ENCODE measurements at places on chromosomes 4 and X. TPM values are rescaled to one million over a fixed set of nuclear protein-coding genes. Genes with fewer than 3 reads are reported as not detected.
A peak's percentile ranks its signal among the peaks of the same experiment; 100 is the strongest.

IGFBP7 gene
- 951 TPM for total RNA-seq

DNA sequence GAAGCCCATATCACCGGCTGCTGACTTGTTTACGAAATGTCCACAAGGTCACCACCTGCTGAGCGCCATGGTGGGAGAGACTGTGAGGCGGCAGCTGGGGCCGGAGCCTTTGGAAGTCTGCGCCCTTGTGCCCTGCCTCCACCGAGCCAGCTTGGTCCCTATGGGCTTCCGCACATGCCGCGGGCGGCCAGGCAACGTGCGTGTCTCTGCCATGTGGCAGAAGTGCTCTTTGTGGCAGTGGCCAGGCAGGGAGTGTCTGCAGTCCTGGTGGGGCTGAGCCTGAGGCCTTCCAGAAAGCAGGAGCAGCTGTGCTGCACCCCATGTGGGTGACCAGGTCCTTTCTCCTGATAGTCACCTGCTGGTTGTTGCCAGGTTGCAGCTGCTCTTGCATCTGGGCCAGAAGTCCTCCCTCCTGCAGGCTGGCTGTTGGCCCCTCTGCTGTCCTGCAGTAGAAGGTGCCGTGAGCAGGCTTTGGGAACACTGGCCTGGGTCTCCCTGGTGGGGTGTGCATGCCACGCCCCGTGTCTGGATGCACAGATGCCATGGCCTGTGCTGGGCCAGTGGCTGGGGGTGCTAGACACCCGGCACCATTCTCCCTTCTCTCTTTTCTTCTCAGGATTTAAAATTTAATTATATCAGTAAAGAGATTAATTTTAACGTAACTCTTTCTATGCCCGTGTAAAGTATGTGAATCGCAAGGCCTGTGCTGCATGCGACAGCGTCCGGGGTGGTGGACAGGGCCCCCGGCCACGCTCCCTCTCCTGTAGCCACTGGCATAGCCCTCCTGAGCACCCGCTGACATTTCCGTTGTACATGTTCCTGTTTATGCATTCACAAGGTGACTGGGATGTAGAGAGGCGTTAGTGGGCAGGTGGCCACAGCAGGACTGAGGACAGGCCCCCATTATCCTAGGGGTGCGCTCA lies 8.7 kb upstream of the MSANTD1 start:
- no peak for DNase-seq

TBC1D8B gene
- total RNA-seq: 9.3 TPM

H2BW2 gene
- not detected for total RNA-seq

CCKAR gene
- not detected for total RNA-seq

DNA sequence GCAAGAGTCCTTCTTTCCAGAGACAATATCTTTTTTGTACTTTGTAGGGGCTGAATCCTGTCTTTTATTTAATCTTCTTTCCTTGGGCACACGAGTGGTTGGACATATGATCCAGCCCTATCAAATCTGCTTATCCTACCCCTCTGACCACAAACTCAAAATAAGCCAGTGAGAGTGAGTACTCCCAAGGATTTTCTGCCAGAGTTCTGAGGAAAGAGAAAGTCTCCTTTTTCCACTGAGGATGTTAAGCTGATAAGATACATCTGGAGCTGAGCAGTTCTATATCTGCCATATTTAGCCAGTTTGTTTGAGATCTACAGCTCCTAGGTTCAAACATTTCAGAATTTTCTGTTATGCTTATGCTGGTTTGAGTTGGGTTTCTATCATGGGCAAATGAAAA lies 134.8 kb upstream of the NWD2 start:
- DNase-seq: no peak

GRCh38 chrX:118631586-118631985 lies 95.8 kb upstream of the IL13RA1 start:
- no peak for DNase-seq

- DNase-seq: peak; percentile 61
Measured at GRCh38 chrX:71128166-71128833, 9.9 kb downstream of the MED12 start.

EFHC2 gene
- total RNA-seq: not detected

DCAF8L2 gene
- not detected for total RNA-seq

DNA sequence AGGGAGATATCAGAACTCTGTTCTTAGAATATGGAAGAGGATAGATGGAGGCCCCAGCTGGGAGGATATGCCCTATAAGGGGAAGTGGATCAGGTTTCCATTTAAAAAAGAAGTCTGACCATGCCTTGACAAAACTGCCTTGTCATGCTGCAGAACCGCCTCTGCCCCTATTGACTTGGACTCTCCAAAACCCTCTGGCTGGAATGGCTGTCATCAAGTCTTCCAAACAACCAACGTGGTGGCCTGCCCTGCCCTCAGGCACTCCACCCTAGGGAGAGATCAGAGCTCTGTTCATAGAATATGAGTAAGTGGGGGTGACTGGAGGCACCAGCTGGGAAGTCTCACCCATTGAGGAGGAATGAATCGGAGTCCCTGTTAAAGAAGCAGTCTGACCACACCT lies 114.9 kb downstream of the VSIG4 start:
- DNase-seq: no peak

- no peak for DNase-seq
Measured at GRCh38 chr4:185991770-185992169, 77.2 kb upstream of the TLR3 start.

OTUD4 gene
- total RNA-seq: 16.1 TPM

- DNase-seq: no peak
Measured at GRCh38 chrX:46260499-46260898, 284.7 kb downstream of the ZNF674 start.

- DNase-seq: no peak
Measured at GRCh38 chr4:43607400-43607799, 714.9 kb downstream of the GRXCR1 start.

TMPRSS11B gene
- not detected for total RNA-seq

NAA11 gene
- not detected for total RNA-seq

DNA sequence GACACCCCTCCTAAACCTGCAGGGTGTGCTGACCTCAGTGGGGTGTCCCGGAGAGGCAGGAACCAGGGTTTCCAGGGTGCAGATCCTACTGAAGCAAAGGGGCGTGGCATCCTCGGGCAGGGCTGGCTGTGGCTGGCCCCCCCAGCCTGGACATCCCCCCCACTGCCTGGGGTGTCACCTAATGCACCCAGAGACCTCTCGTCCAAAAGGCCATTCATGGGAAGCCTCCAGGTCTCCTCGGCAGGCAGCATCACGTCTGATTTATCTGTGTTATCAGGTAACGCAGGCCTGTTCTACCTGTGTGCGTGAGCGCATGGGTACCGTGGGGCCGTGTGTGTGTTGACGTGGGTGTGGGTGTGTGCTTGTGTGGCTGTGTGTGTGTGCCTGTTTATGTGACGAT lies 210.0 kb downstream of the SHOX start:
- no peak for DNase-seq

- DNase-seq: peak; percentile 41
Measured at GRCh38 chr4:108762559-108763225, at the start of gene ETNPPL. ETNPPL (minus strand) TSS chr4:108763053; CDS start chr4:108762898, 155 bp downstream.

- peak; percentile 89 for DNase-seq
Measured at GRCh38 chrX:47619486-47620302, at the start of gene SYN1. SYN1 (minus strand) TSS chrX:47619857; CDS start chrX:47619728, 129 bp downstream.

- peak; percentile 20 for DNase-seq
Measured at GRCh38 chrX:123271902-123272301, 87.8 kb downstream of the GRIA3 start.

DNA sequence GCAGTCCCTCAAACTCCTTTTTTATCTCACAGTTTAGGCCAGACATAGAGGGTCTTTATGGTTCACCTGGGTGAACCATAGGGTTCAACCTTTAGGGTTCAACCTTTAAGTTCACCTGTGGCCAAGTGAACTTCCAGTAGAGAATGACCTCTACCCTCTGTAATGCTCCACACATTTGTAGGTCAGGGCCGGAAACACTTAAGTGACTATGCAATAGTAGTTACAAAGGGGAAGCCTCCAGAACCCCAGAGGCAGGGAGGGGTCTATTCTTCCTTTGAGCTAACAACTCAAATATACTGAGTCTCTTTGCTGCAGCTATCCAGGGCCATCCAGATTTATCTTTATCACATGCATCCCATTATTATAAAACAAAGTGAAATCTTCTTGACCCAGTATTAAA lies 100.0 kb downstream of the LARP1B start:
- DNase-seq: no peak

GRCh38 chrX:64151911-64152310 lies 53.6 kb downstream of the AMER1 start:
- DNase-seq: no peak

- DNase-seq: peak; percentile 45
Measured at GRCh38 chr4:15398001-15398400, 29.8 kb upstream of the C1QTNF7 start.

GRCh38 chr4:21765810-21766407 lies 182.7 kb downstream of the KCNIP4 start:
- peak; percentile 61 for DNase-seq

AVPR2 gene
- total RNA-seq: not detected

STPG2 gene
- not detected for total RNA-seq

GRCh38 chrX:131779306-131779705 lies 235.4 kb downstream of the OR13H1 start:
- DNase-seq: no peak

DNA sequence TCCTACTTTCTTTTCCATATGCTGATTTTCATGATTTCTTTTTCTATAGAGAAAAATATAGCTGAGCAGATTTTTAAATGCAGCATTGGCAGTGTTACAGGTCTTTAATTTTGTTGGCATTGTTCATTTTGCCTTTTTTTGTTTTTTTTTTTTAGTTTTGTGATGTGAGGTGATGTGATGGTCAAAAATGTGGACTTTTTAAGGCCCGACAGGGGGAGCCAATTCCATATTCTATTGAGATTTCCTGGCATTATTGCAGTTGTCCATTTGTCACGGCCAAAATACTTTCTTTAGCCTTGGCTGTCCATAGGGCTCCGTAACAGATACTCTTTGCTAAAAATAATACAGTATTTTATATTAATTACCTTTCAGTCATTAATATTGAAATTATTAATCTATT lies 47.8 kb downstream of the SLIT2 start:
- peak; percentile 62 for DNase-seq

GRCh38 chrX:97322401-97322800 lies 438.7 kb downstream of the RPA4 start:
- DNase-seq: peak; percentile 11

DNA sequence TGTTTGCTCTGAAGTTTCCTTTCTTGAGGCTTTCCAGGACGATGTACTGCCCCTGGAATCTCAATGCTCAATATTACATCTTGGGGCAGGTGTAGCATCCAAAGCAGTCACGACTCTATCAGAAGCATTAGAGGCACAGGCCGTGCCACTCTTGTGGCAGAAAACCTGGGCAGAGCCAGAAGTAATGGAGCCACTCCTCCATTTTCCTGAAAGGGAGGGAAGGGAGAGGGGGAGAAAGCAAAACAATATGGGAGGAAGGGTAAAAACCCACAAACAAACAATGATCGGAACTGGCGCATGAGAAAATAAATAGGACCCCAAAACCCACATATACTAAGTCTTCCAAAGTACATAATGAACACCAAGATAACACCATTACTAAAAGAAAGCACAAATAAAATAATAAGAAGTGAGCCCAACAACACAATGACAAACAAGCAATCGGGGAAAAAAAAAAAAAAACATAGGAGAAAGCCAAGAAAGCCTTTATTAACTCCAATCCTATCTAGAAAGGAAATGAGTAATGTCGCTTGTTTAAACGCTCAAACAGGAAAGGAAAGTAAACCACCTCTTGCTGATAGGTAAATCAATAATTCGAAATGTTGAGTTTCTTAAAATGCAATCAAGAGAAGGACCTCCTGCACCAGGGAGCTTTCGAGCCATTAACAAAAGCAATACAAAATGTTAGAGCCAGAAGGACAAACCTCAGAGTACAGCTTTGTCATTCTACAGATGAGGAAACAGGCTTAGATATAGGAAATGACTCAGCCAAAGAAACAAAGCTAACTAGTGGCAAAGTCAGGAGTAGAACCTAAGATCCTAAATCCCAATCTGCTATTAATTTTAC lies 117.4 kb downstream of the ATRX start:
- DNase-seq: peak; percentile 64

GRCh38 chr4:107993969-107994368 lies 4.3 kb downstream of the HADH start:
- DNase-seq: no peak

PRR32 gene
- total RNA-seq: not detected

DNA sequence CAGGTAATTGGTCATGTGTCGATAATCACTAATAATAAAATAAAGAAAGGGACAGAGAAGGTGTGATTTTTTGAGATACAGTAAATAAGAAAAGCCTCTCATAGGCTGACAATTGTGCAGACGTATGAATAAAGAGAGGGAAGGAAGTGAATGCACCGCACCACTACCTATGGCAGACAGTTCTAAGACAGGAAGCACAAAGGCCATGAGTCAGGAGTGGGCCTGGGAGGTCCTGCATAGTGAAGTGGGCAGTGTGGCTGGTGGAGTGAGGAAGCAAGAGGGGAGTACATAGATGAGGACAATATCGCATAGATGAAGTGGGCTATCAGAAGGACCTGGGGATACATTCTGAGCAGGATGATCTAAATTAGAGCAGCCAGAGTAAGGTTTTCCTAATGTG lies 75.6 kb downstream of the BMP3 start:
- no peak for DNase-seq

DNA sequence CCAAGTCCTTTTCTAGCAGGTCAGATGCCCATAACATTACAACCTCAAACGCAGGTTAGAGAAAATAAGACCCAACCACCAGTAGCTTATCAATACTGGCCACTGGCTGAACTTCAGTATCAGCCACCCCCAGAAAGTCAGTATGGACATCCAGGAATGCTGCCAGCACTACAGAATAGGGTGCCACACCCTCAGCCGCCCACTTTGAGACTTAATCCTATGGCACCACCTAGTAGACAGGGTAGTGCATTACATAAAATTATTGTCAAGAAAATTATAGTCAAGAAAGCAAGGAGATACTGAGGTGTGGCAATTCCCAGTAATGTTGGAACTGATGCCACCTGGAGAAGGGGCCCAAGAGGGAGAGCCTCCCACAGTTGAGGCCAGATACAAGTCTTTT lies 19.9 kb upstream of the TRIM61 start:
- peak; percentile 66 for DNase-seq

FOXR2 gene
- not detected for total RNA-seq

MEPE gene
- not detected for total RNA-seq

DNA sequence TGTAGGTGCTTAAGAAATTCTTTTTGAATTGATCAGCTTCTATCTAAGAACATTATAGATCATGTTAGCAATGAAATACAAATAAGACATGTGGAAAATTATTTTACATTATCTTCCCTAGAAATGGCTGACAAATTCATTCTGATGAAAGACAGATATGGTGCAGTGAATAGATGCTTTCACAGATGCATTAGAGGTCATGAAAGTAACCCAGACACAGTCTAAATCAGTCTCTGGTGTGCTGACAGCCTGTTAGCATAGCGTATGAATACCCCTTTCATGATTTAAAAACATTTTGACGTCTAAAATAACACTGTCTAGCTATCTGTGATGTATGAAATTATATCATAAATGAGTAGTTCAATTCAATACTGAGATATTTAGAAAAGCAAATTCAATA lies 180.9 kb downstream of the UNC5C start:
- DNase-seq: no peak

GRCh38 chr4:103012060-103012459 lies 7.4 kb downstream of the SLC9B1 start:
- peak; percentile 87 for DNase-seq

- no peak for DNase-seq
Measured at GRCh38 chr4:84298023-84298718, 200.9 kb downstream of the NKX6-1 start.

PHEX gene
- 0.65 TPM for total RNA-seq

Measured in GM23248 (cell line).